NCI-H748 treated with DMSO at 0.1 percent for 48 hours (cell line): ENCODE measurements at places on chromosomes 3 and 15.

DNA sequence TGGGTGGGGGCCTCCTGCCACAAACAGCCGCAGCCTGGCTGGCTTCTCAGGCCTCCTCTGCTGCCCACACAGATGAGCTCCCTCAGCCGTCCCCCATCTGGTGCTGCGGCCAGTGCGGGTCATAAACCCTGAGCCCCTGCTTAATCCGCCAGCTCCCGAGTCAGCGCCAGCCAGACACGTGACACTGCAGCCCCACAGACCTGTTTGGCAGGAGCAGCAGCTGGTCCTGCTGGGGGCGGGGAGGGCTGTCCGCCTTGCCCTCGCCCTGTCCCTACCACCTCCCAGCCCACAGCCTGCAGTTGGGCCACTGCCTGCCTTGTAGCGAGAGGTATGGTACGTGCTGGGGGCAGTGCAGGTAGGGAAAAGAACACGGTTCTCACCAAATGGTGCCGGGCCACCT, 86.2 kb downstream of the IQSEC1 start:
- no peak for DNase-seq

GRCh38 chr3:150293401-150294001, 114.6 kb upstream of the TSC22D2 start:
- no peak for DNase-seq

DNA sequence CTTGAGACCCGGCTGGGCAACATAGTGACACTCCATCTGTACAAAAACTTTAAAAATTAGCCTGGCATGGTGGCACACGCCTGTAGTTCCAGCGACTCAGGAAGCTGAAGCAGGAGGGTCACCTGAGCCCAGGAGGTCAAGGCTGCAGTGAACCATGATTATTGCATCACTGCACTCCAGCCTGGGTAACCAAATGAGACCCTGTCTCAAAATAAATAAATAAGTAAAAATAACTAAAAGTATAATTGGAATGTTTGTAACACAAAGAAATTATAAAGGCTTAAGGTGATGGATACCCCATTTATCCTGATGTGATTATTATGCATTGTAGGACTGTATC, 38.6 kb downstream of the MYO1E start:
- DNase-seq = no peak

DNA sequence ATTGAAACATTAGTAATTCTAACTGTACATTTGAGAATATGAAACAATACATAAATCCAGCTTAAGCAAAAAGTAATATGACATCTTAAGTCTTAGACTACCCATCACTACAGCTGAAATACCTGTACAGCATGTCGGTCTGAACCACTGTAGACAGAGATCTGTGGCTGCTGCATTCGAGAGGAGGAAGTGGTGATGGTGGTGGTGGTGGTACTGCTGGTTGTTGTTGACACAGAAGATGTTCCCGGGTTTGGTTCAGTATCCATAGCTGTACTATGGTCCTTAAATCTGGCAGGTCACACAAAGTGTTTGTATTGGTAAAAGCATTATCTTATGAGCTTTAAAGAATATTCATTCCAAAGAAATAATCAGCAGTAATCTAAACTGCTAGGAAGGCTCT, 2.9 kb downstream of the PHC3 start:
- no peak for DNase-seq

- no peak for DNase-seq
Observed at GRCh38 chr3:40299130-40299720, 10.3 kb upstream of the EIF1B start.

- DNase-seq = no peak
Observed at GRCh38 chr3:20130106-20130505, 55.9 kb downstream of the SGO1 start.

DNA sequence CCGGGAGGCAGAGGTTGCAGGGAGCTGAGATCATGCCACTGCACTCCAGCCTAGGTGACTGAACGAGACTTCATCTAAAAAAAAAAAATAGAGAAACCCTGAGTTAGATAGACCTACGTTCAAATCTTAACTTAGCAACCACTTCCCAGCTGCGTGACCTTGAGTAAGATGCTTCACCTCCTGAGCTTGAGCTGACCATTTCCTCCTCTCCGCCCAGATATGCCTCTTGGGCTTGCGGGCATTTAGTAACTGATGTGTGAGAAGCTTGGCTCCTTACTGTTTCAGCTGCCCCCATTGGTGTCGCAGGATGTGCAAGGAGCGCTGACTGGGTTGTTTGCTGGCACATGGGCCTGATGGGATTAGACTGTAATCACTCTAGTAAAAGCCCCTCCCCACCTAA, 26.9 kb upstream of the ATG7 start:
- no peak for DNase-seq

DNA sequence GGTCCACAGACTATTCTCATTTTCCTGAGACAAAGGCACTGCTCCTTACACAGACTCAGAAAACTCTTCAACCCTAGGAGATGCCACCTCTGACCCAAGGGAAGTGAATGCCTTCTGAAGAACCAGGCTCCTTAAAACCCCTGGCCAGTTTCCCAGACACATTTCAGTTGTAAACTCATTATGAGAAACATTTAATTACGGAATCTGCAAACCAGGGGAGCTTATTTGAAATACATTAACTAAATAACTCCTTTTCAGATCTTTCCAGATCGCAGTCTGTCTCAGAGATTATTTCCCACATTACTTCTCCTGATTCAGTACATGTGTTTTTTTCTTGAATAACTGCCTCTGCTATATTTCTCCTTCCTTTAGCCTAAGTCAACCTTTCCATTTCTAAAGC, 17.6 kb downstream of the MYO5A start:
- DNase-seq = no peak

DNA sequence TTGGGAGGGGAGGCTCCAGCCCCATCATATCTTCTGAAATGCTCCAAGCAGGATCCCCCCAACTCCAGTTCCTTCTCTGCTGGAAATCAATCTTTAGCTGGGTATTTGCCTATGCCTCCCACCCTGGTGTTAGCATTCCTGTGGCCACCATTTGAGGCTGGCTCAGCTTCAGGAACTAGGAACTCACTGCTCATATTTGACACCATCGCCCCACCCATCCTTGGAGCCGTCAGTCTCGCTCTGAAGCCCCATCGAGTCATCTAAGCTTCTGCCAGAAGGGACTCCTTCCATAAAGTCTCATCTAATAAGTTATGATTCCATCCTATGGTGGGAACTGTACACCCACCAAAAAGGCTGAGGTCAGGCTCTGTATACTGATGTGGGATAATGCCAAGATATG, 26.4 kb downstream of the PRKCD start:
- DNase-seq = no peak

- DNase-seq = no peak
Observed at GRCh38 chr15:41804916-41805666, 22.8 kb upstream of the JMJD7 start.
